ENCODE measurements at places on chromosomes 7 and 10.

DNA sequence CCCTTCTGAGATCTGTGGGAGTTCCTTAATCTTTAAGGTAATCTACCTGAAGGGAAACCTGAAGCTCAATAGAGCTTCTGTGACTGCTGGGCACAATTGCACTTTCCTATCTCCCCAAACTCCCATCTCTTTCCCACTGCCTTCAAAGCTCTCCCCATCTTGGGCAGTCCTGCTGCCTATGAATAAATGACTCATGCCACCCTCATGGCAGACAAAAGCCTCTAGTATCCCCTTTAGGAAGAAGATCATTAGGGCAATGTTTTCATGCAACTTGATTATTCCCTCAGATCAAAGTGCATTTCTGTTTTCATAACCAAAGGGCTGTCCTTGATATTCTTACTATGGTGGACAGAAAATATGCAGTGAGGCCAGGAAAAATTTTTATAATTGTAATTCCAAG is 704.9 kb upstream of the LRRN3 start:
- no peak for DNase-seq

DNA sequence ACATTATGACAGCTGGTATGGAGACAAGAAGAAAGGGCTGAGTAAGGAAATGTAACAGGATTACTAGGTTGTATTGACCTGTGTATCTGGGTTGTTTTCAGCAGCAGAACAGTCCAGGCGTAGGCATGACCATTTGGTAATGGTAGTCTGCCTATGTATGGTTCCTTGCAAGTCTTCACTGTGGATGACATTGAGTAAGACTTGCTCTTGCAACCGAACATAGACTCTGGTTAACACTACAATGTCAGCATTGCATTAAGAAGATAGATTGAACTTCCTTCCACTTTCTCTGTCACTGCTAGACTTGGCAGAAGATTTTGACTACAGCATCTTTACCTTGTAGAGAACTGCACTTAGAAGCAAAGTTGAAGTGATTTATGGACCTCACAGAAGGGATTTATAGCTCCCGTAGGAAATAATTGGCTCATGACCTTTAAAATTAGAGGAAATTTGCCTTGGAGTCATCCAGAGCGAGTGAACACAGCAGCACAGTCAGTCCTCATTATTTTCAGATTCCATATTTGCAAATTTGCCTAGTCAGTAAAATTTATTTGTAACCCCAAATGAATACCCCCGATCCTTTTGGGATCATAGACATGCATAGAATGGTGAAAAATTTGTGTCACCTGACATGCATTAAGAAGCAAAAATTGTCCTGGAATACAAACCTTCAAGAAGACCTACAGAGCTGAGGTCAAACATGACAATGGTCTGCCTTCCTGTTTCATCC is 79.6 kb upstream of the STRIP2 start:
- no peak for DNase-seq

GRCh38 chr7:26514633-26515032 is 223.0 kb downstream of the SNX10 start:
- no peak for DNase-seq

GRCh38 chr7:30503274-30504212 is 1.1 kb downstream of the GGCT start:
- no peak for DNase-seq

DNA sequence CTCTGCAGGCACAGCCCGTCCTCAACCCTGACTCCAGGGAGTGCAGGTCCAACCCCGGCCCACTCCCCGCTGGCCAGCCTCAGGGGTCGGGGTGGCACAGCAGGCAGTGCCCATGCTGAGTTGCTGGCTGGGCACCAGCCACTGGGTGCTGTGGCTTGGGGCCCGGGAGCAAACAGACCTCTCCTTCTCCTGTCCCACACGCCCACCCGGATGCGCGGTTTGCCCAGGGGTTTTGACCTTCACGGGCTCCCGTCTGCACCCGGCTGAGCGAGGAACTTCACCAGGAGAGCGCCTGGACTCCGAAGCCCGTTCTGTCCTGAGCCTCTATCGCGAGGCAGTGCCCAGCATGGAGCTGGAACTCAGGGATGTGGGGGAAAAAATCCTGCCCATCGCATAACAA is 2.6 kb upstream of the GRIFIN start:
- DNase-seq: no peak

GRCh38 chr10:24723386-24723787 is 300 bp downstream of the ARHGAP21 start:
- DNase-seq: peak; percentile 16

DNA sequence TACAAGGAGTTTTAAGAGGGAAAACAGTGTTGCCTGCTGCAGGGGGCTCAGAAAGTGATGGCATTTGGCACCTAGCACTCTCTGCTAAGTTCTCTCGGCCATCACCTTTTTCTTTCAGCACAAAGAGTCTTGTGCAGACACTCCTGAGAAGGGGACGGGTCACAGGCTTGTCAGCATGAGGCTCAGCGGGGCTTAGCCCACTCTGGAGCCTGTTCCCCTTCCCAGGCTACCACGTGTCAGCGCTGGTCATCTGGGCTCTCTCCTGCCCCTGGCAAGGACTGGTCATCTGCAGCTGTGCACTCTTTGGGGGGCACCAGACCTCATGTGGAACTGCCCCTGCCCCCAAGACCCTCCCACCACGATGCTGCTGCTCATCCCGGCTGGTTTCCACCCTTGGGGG is 152.1 kb upstream of the MKI67 start:
- no peak for DNase-seq

DNA sequence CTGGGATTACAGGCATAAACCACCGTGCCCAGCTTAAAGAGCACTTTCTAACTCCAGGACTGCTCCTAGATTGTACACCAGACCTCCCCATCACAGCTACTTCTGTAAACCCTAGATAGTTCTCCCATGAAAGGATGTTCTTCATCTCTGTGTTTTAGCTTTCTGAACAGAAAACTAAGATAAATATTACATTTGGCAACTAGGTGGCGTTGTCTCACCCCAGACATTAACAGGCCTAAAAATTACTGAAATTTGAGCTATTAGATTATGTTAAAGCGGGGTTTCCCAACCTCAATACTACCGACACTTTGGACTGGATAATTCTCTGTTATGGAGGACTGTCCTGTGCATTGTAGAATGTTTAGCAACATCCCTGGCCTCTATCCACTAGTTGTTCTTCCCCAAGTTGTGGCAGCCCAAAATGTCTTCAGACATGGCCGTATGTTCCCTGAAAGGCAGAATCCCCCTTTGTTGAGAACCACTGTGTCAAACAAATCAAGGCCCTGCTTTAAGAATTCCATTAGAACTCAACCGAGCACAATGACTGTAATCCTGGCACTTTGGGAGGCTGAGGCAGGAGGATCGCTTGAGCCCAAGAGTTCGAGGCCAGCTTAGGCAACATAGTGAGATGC is 19.1 kb downstream of the ATOH7 start:
- no peak for DNase-seq

- DNase-seq: no peak
These were observed 50.5 kb upstream of the TCF7L2 start for GRCh38 chr10:112899391-112900065.

GRCh38 chr7:121046893-121047468 is 58.5 kb downstream of the CPED1 start:
- no peak for DNase-seq

DNA sequence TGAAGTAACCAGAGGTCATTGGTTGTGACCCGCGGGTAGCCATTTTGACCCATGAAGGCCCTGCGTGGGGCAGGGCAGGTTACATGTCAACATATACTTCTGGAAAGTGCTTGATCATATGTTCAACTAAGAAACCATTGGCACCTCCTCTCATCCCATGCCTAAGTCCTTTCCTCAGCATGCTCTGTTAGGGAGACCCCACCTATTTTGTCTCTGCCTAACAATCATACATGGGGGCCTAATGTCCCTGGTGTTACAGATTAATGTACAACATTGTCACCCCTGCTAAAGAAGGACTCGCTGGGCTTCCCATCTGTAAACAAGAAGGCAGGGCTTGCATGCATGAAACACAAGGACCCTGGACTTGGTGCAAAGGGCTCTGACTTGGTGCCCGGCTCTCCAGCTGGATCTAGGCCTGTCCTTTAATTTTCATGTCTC is 133.7 kb upstream of the TNS3 start:
- DNase-seq: no peak

GRCh38 chr7:80732630-80733029 is 94.2 kb downstream of the CD36 start:
- no peak for DNase-seq

- no peak for DNase-seq
These were observed 208.7 kb upstream of the PHYHIPL start for GRCh38 chr10:58967551-58968388.

- DNase-seq: peak; percentile 63
These were observed 70.8 kb upstream of the UCN3 start for GRCh38 chr10:5293691-5294550.

- DNase-seq: no peak
These were observed 106.1 kb upstream of the KMT2C start for GRCh38 chr7:152541892-152542291.

- DNase-seq: no peak
These were observed 43.7 kb downstream of the HIF1AN start for GRCh38 chr10:100579261-100580090.

GRCh38 chr7:148084138-148084537 is 506.4 kb upstream of the C7orf33 start:
- DNase-seq: no peak

All from T-helper 1 cell (primary cell).